Amygdala (tissue), 56 donors: ENCODE measurements at places on chromosomes 2 and 18.

GRCh38 chr18:23879966-23880565 is 134.5 kb upstream of the TTC39C start:
- no peak for DNase-seq

- no peak for DNase-seq
Observed at GRCh38 chr2:159035790-159036411, 67.5 kb downstream of the TANC1 start.

GRCh38 chr2:43426305-43427031 is 169.4 kb downstream of the THADA start:
- no peak for DNase-seq

DNA sequence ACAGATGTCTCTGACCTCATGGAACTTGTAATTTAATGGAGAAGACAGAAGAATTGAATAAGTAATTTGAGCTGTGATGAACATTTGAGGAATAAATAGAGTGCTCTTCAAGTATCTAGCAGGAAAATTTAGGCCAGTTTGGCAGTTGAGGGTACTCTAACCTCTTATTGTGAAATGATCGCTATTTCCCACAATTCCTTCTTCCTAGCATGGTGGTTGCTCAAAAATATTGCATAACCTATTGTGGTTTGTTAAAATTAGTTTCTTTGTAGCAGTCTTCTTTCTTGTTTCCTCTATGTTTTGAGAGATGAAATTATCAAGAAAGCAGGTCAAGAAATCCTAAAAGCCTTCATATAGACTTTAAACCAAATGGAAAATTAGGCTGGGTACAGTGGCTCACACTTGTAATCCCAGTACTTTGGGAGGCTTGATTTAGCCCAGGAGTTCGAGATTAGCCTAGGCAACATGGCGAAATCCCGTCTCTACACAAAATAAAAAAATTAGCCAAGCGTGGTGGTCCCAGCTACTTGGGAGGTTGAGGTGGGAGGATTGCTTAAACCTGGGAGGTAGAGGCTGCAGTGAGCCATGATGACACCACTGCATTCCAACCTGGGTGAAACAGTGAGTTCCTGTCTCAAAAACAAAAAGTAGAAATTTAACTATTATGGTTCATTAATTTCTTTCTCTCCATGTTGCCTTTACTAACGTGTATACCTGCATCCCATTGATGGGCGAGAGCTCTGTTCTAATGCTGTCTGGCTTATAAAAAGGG is 58.7 kb downstream of the RBKS start:
- DNase-seq = no peak

DNA sequence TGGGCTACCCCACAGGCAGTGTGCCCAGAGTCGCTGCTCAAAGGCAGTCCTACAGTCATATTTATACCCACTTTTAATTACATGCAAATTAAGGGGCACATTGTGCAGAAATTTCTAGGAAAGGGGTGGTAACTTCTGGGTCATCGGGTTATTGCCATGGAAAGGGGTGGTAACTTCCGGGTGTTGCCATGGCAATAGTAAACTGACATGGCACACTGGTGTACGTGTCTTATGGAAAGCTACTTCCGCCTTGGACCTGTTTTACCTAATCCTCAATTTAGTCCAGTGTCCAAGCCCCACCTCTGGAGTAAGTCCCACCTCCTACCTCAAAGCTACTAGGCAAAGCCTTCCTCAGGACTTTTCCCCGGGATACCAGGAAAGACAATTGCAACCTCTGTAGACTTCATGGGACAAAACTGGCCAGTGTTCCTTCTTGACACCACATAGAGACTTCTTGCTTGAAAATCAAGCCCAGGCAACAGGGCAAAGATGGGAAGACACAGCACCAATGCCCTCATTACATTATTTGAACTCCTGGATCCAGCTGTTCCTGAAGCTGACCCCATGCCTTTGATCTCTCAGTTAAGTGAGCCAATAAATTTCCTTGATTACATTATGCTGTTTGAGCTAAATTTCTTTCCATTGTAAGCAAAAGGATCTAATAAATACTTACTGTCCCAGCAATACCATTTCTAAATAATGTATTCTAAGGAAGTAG is 63.3 kb upstream of the AGAP1 start:
- no peak for DNase-seq

DNA sequence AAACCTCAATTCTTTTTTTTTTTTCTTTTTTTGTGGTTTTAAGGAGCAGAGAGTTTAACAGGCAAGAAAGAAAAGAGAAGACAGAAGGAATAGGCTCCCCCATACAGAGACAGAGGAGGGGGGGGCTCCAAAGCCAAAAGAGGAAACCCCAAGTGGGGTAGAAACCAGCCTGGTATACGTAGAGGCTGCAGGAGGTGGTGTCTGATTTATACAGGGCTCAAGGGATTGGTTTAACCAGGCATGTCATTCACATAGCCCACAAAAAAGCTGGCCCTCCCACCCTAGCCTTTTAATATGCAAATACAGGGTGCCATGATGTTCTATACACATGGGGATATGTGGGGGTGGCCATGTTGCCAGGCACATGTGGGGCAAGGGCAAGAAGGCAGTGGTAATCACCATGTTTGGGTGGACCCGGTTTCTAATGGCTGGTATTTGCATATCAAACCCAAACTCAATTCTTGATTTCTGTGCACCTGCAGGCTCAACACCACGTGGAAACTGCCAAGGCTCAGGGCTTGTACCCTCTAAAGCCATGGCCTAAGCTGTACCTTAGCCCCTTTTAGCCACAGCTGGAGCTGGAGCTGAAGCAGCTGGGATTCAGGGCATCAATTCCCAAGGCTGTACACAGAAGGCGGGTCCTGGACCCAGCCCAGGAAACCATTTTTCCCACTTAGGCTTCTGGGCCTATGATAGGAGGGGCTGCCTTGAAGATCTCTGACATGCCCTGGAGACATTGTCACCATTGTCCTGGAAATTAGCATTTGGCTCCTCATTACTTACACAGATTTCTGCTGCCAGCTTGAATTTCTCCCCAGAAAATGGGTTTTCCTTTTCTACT is 170.3 kb downstream of the MAIP1 start:
- no peak for DNase-seq

- DNase-seq = no peak
Observed at GRCh38 chr2:215110918-215111317, 27.5 kb downstream of the ABCA12 start.

DNA sequence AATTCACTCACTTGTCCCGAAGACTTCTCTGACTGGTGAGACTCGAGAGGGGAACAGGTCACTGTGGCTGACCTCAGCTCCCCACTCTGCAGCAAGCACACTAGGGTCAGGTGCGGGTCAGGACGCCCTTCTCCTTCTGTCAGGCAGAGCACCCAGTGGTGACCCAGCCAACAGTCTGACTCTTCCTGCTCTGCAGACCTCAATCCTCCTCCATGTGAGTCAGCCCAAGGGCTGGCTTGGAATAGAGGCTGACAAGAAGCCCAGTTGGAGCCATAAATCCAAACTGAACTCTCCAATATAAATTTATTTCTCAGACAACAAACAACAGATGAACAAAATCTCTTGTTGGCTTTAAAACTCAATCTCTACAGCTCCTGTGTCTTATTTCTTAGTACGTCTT is 253.1 kb downstream of the SH3BP4 start:
- DNase-seq = no peak

DNA sequence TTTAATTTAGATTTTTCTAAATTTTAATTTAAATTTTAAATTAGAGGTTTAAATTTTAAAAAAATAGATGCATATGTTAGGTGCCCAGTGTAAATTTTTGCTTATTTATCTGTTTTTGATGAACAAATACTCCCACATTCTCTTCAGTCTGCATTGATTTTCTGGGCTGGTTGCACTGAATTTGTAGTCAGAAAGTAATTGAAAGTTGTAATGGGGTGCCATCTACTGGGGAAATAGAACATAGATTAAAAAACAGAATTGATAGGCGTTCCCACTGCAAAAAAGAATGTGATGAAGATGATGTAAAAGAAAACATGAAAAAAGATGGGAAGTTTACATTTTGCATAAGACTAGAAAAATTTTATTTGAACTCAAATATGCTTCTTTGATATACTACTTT is 51.7 kb upstream of the CCDC85A start:
- DNase-seq = no peak

GRCh38 chr18:29712785-29713184 is 1329.8 kb downstream of the DSC3 start:
- no peak for DNase-seq
